ENCODE measurements at places on chromosomes 5 and 9.

DNA sequence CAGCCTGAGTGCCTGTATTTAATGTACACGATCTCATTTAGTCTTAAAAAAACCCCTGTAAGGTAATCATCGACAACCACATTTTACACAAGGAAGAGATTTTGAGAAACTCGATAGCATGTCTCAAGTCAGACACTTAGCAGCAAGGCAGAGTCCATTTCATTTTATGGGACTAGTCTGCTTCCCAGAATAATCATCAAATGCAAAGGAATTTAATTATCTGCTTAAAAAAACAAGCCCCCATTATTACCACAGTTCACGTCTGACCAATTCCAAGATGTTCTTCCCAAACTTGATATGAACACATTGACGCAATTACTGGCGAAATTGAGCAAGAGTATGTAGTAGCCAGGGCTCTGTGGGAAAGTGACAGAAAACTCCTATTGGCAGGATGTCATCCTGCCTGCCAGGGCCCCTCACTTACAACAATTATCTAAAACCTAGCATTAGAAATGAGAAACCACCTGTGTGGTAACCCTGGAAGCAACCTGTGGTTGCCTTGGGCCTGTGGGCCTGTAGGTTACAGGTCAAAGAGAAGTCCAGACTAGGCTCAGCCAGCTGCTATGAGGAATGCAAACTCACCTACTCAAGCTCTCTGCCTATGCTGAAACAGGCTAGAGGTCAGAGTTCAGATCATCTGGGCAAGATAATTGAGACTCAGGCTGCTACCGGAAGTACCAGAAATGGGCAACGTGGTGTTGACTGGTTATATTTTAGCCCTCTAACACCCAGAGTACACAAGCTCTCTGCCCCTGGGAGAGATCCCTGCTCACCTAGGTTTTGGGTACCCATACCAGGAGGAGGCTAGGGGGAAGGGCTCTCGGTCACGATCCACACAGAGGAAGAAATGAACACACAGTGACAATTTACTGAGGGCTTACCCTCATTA, 1.6 kb downstream of the B4GALT1 start:
- DNase-seq = no peak

DNA sequence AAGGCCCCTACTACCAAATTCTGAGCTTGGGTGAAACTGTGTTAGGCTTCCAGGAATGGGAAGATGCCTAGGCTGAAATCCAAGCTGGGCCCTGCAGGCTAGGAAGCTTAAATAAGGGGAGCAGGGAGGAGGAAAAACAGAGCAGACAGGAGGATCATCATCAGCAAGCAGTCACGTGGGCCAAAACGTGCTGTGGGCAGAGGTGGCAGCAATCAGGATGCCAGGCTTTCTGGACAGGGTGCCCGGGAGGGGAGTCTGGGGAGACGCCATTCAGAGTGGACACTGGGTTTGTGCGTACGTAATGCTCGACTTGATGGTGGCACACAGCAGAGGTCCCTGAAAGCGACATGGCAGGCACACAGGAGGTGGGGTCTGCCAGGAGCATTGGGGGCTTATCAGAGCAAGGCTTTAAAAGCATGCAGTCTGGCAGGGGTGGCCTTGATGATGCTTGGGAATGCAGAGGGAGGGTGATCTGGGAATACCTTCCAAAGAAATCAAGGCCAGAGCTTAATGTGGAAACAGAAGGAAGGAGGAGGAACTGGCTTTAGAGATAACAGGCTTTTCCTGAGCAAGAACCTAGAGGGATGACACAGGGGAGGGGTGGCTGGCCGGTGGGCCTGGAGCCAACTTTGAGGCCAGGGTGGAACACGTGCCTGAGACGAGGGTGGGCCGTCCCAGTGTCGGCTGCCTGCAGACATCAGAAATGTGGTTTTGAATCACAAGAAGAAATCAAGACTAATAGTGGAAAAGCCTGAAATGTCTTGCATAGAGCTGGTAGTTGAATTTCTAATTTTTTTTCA, 212.5 kb downstream of the GADD45G start:
- no peak for DNase-seq

DNA sequence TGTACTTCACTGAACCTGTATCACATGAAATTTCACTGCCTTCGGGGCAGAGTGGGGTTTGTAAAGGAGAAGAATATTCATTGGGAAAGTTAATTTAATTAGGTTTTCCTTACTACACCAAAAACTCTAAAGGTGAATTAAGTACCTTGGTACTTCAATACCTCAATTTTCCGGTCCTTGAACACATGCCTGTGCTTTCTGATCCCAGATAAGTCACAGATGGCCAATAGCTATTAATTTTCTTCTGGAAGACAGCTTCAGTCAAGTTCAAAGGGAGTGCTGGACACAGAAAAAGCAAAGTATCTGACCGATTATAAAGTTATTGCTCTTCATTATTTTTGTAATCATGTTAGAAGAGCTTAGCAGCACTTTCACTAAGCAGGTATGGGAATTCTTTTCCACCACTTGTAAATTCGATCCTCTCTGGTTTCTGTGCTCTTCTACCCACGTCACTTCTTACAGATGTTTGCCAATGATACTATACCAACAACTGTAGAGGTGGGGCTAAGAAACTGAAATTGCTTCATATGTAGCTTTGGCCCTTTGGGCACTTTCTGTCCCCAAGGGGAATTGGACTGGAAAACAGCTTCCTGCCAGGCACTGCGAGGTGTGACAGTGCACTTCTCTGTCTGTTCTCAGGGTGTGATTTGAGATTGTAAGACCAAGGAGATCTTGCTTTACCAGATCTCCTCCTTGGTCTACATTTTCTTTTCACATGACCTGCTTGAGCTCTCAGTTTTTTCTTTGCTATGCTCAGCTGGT, 164.0 kb downstream of the CCDC192 start:
- DNase-seq = no peak

GRCh38 chr5:137296213-137296781, 202.8 kb downstream of the SPOCK1 start:
- no peak for DNase-seq

DNA sequence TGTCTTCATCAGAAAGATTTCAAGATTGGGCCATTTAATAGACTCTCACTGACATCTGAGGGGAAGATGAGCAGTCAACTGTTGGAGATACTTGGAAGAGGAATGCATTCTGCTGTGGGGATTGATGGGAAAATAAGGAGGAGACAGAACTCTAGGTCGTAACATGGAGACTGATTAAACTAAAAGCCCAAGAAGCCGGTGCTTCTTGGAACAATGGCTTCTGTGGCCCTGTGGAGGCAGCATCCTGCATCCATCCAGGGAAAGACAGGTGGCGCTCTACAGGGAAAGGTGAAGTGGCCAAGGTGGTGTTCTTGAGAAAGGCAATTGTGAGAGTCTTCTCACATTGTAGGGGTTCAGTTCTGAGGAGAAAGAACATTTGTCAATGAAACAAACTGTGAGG, 31.3 kb downstream of the ZFAND5 start:
- no peak for DNase-seq

DNA sequence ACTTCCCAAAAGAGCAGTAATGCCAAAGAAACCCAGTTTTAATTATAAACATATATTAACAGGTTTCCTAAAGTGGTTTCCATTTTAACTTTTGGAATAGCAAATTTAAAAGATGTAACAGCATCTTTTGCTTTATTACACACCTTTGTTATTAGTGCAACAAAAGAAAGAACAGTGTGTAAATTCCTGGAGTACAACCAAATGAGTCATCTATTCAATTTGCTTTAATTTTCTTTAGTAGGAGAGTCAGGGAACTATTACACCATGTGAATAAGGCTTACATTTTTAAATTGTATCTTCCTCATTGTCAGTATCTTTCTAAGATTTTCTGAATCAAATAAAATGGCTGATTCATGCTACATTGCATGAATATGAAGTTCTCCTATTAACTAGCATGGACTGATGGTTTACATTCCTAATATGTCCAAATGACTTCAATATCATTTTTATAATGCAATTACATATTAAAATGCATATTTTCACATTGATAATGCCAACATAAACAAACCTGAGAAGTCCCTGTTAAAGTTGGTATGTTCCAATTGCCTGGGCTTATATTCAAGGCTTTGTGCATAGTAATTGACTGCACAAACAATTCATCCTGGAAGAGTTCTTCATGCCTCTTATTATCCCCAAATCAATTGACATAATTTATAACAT, 22.5 kb downstream of the EDIL3 start:
- no peak for DNase-seq

- no peak for DNase-seq
These were observed 24.0 kb upstream of the LTC4S start for GRCh38 chr5:179769796-179770195.

DNA sequence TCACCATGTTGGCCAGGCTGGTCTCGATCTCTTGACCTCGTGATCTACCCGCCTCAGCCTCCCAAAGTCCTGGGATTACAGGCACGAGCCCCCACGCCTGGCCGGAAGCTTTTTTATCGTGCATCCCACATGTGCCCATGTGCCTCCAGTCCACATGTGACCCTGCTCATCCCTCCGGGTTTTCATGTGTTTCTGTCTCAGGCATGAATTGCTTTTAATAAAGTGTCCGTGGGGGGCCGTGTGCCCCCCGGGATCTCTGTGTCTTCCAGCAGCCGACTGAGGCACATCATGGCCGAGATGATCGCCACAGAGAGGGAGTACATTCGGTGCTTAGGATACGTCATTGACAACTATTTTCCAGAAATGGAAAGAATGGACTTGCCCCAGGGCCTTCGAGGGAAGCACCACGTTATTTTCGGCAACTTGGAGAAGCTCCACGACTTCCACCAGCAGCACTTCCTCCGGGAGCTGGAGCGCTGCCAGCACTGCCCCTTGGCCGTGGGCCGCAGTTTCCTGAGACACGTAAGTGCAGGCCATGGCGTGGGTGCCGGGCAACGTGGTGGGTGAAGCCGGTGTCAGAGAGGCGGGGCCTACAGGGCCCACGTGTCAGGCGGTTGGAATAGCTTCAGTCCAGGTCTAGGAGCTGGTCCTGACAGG, 22.1 kb upstream of the LRRC14B start:
- no peak for DNase-seq

DNA sequence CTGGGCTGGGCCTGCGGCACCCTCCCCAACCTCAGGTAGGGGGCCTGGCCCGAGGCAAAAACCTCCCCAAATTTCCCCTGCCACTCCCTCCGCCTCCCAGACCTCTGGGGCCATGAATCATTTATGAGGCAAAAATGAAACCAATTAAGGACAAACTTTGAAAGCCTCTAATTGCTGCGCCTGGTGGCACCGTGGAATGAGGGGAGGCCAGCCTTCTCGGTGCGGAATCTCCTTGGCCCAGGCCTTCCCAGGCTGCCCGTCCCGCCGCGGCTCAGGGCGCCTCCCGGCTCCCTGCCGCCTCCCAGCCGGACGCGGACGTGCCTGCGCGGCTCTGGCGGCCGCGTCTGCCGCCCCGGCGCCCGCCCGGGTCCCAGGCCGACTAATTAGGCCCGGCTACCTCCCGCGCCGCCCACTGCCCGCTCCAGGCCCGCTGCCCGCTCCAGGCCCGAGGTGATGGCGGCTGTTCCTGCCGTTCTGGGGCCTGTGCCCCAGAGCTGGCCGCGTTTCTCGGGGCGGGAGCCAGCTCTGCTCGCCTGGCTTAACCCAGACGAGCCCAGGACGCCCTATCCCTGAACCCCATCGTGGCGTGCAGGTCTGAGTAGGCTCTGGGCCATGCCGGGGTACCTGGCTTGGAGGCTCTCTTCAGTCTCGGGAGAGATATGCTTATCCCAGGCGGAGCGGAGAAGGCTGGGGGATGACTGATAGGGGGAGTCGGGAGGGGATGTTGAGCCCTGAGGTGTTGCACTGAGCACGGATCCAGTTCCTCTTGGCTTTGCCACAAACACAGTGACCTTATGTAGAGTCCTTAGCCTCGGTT, 20.1 kb downstream of the CXXC5 start:
- DNase-seq = no peak

DNA sequence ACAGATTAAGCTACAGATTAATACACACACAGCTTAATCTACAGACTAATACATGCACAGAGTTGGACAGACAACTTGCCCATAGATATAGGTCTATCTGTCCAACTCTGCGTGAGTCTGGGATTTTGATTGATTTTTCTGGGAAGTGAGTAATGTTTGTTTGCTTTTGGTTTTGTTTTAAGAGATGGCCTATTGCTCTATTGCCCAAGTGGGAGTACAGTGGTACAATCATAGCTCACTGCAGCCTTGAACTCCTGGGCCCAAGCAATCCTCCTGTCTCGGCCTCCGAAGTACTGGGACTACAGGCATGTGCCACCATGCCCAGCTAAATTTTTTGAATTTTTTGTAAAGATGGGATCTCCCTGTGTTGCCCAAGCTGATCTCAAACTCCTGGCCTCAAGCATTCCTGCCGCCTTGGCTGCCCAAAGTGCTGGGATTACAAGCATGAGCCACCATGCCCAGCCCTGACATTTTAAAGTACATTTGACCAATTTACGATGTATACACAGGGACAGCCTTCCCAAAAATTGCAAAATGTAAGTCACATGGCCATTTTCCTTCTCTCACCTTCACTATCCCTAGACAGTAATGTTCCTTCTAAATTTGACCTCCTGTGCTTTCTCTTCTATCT, 50.8 kb downstream of the PAPPA start:
- DNase-seq = no peak

GRCh38 chr9:113427629-113428028, 17.1 kb downstream of the C9orf43 start:
- DNase-seq = no peak

DNA sequence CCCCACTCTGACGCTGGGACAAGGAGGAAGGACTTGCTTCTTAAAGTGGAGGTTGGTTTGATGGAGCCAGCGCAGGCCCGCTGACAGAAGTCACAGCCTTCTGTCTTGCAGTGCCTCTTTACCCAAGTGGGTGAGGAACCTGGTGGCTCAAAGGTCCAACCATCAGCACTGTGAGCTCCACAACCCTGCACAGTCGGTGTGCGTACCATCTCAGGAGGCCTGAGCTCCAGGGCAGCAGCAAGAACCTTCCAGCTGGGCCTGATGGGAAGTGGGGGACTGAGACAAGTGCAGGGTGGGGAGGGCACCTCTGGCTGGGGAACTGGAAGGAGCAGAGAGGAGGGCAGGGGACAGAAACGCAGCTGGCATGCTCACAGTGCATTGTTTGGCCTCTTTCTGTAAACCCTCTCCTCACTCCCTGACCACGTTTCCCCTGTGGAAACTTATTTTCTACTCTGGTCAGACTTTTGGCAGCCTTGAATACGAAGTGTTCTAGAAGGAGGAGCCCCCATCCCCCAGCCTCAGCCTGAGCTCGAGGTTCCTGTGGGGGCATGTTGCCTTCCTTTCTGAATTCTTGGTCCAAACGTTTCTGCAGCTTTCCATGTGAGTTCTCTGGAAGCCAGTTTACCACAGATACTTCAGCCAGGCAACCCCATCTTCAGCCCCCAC, 178.5 kb upstream of the PITX1 start:
- DNase-seq = no peak

GRCh38 chr5:127981498-127981897, 102.1 kb upstream of the SLC12A2 start:
- no peak for DNase-seq

GRCh38 chr5:84383816-84384603, 670 bp downstream of the EDIL3 start:
- DNase-seq = no peak

Data from activated T-cell treated with anti-CD3 and anti-CD28 coated beads for 1 hour (primary cell).